ENCODE measurements at places on chromosomes 11 and 22.
A peak's percentile ranks its signal among the peaks of the same experiment; 100 is the strongest.

DNA sequence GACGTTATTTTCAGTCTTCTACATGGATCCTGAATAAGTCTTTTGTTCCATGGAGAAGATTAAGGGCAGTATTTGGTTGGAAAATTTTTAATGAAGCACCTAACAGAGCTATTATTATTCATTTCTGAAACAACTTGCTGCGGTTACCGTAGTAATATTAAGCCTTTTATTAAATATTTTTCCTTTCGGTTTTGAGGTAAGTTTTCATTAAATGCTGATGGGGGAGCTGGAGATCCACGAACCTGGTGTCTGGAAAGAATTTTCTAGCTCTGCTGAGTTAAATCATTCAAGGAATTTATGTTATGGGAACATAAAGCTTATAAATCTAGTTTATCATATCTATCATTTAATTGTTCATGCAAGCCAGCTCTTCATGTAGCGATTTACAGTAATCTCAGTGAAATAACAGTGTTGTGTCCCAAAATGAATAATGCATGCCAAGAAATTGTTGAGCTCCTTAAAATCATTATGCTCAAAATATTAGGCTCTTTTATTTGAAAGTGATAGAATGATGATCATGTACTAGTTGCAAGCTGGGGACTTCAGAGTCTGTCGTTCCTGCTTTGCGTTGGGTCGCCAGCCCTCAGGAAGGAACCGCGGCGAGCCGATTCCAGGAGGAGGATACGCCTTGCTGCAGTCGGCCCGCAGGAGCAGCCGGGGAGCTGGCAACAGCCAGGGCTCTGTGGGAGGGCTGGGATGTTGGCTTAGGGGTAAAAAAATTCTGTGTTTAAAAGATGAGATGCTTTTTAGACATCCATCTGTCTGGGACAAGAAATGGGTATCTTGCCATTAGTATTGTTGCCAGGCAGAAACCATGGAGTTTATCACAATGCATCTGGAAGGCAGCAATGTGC is 83.1 kb downstream of the TBC1D22A start:
- no peak for DNase-seq
- no peak overlapping the region for H3K27ac ChIP-seq
- peaks cover 22% of the 10 kb centered on the region for H3K36me3 ChIP-seq
- H3K27me3 ChIP-seq, result no peaks in the 10 kb centered on the region
- H3K4me3 ChIP-seq, result no peak overlapping the region

GRCh38 chr11:44743959-44744557 is 17.3 kb downstream of the TSPAN18 start:
- no peaks in the 10 kb centered on the region for H3K36me3 ChIP-seq
- H3K27me3 ChIP-seq, result no peaks in the 10 kb centered on the region
- no peak overlapping the region for H3K27ac ChIP-seq

DNA sequence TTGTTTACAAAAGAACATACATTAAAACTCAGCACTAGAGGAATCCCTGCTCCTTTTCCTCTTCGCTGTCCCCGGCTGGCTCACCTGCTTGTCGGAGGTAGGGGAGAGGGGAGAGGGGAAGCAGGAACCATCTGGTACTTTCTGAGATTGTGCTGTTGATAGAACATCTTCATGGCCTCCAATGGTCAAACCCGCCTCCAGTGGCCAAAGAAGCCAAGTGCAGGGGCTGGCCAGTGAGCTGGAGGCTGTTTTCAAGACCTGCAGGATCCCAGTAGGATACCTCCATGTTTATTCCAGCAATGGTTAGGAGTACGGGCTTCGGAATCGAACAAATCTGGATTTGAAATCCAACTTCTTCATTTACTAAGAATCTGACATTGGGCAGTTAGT is 92.6 kb downstream of the PKNOX2 start:
- H3K27me3 ChIP-seq, result no peaks in the 10 kb centered on the region
- no peak overlapping the region for H3K27ac ChIP-seq
- DNase-seq, result no peak
- H3K4me1 ChIP-seq, result no peaks in the 10 kb centered on the region

DNA sequence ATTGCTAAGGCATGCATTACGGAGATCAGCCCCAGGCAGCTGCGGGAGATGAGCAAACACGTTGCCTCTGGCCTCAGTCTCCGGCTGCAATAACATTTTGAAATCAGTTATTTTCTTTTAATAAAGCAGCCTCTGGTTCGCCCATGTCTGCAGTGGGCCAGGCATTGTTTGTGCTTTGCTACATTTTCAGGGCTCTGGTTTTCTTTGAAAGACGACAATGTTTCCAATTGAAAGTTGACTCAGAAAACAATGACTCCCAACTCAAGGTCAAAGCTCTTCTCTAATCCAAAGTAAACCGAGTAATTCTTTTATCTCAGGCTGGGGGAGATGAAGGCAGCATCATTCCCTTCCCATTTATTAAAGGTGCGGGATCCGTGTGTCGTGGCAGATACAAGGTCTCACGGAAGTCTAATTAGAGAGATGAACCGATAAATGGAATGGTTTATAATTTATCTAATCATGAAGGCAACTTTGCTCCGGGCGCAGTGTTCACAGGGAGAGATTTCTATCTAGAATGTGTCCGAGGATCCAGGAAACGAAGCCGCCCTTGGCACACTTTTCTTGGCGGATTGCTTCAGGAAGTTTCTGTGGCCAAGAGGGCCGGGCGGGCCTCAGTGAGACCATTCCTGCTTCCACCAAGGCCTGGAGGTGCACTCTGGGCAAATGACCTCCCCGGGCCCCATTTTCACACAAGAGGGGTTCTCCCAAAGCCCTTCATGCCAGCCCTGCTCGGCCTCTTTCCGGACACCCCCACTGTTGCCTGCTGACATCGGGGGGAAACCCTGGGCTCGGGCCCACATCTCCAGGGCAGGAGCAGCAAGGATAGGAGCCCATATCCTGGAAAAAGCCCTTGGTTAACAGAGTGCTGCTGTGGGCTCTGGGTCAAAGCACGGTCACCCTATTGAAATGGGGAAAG is 811.4 kb downstream of the BRD1 start:
- no peak overlapping the region for H3K4me3 ChIP-seq
- H3K27ac ChIP-seq, result no peak overlapping the region
- H3K4me1 ChIP-seq, result no peaks in the 10 kb centered on the region
- no peak for DNase-seq

- H3K27me3 ChIP-seq, result no peaks in the 10 kb centered on the region
- no peak for DNase-seq
- H3K4me3 ChIP-seq, result no peak overlapping the region
- no peaks in the 10 kb centered on the region for H3K4me1 ChIP-seq
Measured at GRCh38 chr11:66032957-66033735, 6.9 kb upstream of the CATSPER1 start.

DNA sequence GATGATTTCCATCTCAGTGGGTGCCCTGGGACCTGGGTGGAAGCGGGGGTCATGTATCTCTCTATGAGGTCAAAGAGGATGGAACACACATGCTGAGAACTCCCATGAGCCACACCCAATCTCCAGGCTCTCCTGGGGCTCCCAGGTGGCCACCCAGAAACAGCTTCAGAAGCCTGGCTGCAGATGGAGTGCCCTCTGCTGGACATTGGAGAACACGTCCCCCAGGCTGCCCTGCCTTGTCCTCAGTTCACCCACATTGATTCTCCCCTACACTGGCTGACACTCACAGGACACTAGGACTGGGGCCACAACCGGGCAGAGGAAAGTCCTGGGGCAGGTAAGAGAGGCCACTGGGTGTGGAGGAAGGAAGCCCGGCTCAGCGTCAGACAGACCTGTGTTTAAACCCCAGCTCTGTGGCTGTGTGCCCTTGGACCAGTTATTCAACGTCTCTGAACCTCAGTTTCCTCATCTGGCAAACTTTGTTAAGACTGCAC is 4.5 kb upstream of the NOL12 start:
- peaks cover 18% of the 10 kb centered on the region for H3K4me1 ChIP-seq
- DNase-seq, result peak; percentile 74
- H3K27ac ChIP-seq, result no peak overlapping the region
- no peaks in the 10 kb centered on the region for H3K27me3 ChIP-seq

DNA sequence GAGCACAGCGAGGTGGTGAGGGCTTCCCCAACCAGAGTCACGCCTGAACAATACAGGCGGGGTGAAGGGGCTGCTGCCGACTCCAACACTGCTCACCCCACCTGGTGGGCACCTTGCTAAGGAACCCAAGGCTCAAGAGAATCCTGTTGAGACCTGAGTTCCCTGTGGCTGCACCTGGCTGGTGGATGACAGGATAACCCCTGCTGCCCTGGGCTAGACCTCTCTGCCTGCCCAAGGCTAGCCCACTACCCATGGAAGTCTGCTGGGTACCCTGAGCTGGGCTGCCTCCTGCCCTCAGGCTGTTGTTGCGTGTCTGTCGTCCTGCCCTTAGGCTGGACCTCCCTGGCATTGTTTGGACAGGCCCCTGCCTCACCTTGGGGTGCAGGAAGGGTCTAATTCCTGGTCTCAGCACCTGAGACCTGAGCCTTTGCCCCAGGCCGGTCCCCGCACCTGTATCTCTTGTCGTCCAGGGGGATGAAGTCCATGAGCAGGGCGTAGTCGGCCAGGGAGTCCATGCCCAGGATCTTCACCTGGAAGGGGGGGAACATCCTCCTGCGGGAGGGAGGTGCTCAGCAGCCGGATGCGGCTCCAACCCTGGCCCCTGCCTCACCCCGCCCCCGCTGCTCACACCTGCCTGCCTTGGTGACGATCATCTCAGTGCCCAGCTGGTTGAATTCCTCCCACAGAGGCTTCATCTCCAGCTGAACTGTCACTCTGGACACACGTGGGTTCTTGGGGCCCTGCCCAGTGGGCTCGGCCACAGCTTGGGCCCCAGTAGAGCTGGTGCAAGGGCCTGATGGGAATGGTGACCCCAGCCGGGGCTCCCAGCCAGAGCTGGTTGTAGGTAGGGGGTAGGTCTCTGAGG is 4.9 kb upstream of the NUDT8 start:
- H3K4me1 ChIP-seq, result peaks cover 9% of the 10 kb centered on the region
- no peak overlapping the region for H3K27ac ChIP-seq
- no peaks in the 10 kb centered on the region for H3K27me3 ChIP-seq
- no peak overlapping the region for H3K4me3 ChIP-seq

DNA sequence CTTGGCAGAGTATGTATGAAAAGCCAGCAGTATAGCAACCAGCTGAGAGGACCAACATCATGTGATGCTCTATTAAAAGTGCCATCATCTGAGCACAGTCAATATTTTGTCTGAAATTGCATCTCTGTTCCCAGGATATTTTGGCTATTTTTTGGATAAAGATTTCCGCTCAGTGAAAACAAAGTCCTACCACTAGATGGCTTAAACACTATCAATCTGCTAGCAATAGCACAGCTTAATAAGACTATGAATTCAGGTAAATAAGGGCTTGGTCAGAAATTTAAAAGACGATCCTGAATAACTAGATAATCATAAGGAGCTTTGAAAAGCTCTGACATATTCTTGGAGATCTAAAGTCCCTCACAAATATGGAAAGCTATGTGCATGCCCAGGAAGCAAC is 74.4 kb downstream of the MS4A13 start:
- DNase-seq, result no peak
- no peaks in the 10 kb centered on the region for H3K4me1 ChIP-seq
- no peaks in the 10 kb centered on the region for H3K27me3 ChIP-seq
- no peak overlapping the region for H3K4me3 ChIP-seq
- H3K27ac ChIP-seq, result no peak overlapping the region

DNA sequence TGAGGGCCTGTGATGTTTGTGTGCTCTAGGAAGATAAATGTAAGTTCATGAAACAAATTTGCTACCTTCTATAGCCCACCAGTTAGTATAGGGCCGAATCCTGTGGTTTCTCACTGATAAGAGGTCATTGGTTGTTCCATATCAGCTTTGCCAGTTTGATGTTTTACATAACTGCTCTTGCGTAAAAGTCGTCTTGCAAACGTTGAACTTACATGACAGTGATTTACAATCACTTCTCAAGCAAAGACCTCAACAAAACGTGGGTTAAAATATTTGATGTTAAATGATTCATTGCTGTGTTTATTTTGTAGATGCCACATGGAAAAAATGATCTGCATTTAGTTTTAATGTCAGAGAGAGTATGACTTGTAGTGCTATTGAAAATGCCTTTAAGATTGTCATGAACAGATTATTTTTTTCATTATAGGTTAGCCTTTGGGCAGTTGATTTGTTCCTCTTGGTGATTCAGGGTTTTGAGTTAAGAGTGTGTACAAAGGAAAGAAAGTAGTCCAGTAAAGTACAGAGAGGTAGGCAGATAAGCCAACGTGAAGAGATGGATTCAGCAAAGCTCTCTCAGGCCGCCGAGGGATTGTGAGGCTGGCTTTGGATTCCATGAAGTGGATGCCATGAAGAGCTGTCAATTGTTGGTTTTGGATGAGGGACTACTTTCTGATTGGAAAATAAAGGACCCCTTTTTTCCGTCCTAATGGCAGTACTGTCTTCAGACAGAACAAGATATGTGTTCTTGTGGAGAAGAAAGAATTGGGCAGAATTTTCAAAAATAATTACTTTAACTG is 2.6 kb downstream of the EWSR1 start:
- peak overlapping the region; percentile 98 for H3K27ac ChIP-seq
- H3K4me1 ChIP-seq, result peaks cover 55% of the 10 kb centered on the region
- DNase-seq, result no peak
- no peaks in the 10 kb centered on the region for H3K27me3 ChIP-seq
- peak overlapping the region; percentile 96 for H3K4me3 ChIP-seq
- peaks cover 13% of the 10 kb centered on the region for H3K36me3 ChIP-seq

- H3K4me1 ChIP-seq, result no peaks in the 10 kb centered on the region
- H3K36me3 ChIP-seq, result no peaks in the 10 kb centered on the region
- no peak overlapping the region for H3K27ac ChIP-seq
- H3K27me3 ChIP-seq, result no peaks in the 10 kb centered on the region
- no peak for DNase-seq
Measured at GRCh38 chr11:96162816-96163499, 180.0 kb downstream of the MAML2 start.

DNA sequence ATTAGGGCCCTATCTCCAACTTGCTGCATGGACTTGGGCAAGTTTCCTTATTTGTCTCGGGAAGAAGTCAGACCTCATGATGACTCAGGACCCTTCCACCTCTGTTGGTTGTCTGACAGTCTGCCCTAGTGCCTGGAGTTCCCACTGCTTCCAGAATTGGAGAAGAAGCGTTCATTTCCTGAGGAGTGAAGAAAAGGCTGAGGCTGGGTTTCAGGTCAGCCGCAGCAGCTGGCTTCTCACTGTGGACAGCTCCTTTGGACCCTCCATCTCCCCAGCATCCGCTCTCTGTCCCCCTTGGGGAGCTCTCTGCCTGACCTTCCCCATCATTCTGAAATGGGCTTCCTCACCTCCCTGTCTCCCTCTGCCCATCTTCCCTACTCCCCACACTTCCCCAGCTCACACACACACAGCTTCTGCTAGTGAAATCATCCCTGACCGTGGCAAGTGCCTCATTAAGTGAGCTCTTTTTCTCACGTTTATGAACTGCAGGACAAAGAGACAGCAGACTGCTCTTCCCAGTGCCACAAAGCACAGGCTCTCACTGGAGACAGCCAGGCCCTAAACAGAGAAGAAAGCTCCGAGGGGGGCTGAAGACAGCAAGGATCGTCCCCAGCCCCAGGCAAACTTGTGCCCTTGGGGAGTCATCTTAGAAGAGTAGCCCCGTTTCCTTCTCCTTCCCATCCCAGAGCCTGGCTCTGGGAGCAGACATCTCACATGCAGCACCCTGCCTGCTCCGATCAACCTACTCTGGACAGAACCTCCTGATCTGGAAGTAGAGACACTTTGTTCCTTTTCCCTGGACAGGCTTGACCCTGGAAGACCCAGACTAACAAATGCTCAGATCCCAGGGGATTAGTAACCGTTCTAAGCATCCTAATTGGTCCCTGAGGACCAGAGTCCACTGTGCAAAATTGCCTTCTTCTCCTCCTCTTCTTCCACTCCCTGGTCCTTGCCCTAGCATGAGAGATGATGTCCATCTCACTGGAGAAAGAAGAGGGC is 157.9 kb downstream of the FEZ1 start:
- H3K36me3 ChIP-seq, result no peaks in the 10 kb centered on the region
- no peaks in the 10 kb centered on the region for H3K27me3 ChIP-seq
- no peak for DNase-seq
- H3K4me1 ChIP-seq, result no peaks in the 10 kb centered on the region
